ENCODE measurements at places on chromosomes 12 and 14.
A peak's percentile ranks its signal among the peaks of the same experiment; 100 is the strongest.

GRCh38 chr12:12007001-12007712 lies 63.6 kb upstream of the BCL2L14 start:
- DNase-seq, result no peak

DNA sequence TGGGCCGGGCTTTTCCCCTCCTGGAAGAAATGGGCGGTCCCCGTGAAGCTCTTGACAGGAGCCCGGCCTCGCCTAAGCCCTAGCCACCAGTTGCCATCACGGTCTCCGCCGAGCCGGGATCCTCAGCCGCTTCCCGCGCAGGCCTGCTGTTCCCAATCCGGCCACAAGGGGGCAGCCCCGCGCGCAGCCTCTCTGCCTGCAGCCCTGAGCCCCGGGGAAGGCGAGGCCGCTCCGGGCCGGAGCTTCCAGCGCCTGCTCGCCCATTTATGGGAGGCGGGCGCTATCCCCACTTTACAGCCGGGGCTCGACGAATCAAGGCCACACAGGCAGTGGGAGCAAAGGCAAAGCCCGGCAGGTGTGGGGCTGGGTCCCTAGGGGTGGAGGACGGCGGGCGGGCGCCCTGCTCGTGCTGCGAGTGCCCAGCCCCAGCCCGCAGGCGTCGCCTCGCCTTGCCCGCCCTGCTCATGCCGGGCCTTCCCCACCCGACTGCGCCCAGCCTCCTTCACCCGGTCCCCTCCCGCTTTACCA lies 61.5 kb downstream of the LGMN start:
- DNase-seq, result peak; percentile 93

DNA sequence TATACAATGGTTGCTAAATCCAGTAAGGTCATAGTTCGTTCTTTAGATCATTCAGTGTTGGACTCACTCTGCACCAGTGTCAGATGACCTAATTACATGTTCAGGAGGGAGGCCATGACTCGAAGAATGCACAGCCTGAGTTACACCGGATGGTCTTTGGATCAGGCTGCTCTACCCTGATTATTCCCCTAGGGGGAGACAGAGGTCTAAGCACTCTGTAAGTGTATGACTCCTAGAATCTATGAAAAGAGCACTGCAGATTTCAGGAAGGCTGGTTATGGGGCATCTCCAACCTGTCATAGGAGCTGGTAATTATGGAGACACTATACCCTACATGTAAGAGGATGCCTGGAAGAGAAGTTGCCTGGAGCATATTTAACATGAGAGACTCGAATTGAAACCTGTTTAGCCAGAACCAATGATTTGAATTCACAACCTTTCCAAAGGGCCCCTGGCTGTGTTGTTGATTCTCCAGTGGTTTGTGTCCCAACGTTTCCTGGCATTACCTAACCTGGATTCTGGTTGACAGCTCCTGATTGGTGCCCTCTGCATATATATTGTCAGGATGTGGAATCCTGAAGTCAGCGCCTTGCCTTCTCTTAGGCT lies at the start of gene MUCL1:
MUCL1 (plus strand) TSS at position 584 of the 606 bp plus-strand sequence. CDS start 67 bp downstream, outside the sequence.
- peak; percentile 30 for DNase-seq

- no peak for DNase-seq
These were observed 7.1 kb downstream of the TAPBPL start for GRCh38 chr12:6459004-6459337.

DNA sequence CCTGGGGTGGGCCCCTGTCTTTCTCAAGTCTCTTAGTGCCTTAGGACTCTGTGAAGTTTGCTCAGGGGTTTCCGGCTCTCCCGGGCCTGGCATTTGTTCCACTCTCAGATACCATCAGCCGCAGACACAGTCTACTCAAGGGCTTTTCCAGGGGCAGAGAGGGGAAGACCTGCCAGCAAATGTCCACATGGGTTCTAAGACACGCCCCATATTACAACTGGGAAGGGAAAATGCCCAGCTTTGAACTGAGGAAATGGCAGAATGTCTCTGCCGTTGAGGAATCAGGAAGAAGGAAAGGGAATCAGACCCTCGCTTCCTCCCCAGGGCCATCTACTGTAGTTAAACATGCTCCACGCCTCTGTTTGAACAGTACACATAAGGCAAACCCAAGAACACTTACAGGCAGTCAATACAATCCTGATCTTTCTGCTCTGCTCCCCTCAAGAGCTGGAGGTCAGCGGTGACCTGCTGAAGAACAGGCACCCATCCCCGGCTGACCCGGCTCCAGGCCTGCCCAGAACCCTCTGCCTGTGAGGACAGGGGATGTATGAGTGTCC lies 7.9 kb downstream of the CCDC85C start:
- no peak for DNase-seq

- DNase-seq, result no peak
These were observed 31.5 kb upstream of the BHLHE41 start for GRCh38 chr12:26156201-26156871.

- DNase-seq, result no peak
These were observed 8.6 kb downstream of the ACVRL1 start for GRCh38 chr12:51915951-51916350.

GRCh38 chr12:3117591-3118015 lies 40.4 kb downstream of the TSPAN9 start:
- DNase-seq, result no peak

GRCh38 chr12:96985515-96986362 lies 78.7 kb downstream of the NEDD1 start:
- peak; percentile 48 for DNase-seq

DNA sequence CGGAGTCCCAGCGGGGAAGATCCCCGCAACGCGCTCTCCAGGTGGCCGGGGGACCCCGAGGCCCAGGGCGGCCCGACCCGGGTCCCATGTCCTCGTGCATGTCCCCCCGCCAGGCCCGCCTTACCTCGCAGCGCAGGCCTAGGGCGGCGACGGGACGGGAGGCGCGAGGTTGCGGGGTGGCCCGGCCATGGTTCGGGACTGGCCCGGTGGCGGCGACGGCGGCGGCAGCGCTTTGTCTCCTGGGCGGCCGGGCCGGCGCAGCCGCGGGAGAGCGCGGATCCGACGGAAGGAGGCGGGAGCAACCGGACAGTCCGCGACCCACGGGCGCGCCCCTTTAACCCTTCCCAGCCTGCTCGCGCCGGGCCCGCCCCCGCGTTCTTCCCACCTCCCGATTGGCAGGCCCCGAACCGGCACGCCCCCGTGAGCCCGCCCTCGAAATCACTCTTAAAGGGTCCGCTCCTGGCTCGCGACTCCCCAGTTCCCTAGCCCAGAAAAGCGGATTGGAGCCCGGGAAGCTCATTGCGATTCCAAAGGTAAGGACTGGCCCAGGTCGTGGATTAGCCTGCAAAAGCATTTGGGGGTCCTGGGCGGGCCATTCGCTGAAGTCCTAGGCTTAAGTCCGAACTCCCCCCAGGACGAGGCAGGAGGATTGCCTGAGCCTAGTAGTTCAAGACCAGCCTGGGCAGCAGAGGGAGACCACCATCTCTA lies at the start of gene PHETA1:
PHETA1 (minus strand) TSS at position 308 of the 708 bp plus-strand sequence. CDS start 5,668 bp downstream, outside the sequence.
- DNase-seq, result peak; percentile 97

- no peak for DNase-seq
These were observed 13.0 kb upstream of the GPR68 start for GRCh38 chr14:91257328-91258010.

GRCh38 chr14:29817767-29818405 lies 109.8 kb downstream of the PRKD1 start:
- no peak for DNase-seq

DNA sequence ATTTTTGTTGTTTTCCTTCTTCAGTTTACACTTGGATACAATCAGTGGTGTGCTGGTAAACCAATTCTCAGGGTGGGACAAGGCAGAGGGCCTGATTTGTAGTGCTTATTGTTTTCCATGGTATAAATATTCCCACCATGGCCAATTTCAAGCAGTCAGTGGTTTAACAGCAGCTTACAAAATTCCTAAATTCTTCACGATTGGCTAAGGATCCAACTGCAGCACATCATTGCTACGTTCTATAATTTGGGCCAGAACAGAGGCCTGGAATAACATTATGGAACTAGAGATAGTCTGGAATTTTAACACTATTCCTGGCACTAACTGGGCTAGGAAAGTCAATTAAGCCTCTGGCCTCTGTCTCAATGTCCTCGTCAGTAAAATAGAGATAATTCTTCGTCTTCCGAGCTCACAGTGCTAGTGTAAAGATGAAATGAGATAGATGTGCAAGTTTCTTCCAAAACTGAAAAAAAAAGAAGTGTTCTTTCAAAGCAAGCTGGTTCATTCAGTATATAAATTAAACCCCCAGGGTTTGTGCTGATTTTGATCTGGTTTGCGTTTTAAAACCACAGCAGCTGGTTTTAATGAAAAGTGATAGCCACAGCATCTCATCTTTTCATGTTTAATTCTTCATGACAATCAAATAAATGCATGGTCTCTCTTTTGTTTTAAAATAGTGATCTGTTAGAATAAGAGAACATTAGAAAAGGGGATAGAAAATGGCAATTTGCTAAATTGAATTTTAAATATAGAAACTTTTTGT lies 104.1 kb downstream of the EPS8 start:
- DNase-seq, result no peak

- DNase-seq, result no peak
These were observed 4.5 kb downstream of the OR10AD1 start for GRCh38 chr12:48198672-48198971.

- peak; percentile 61 for DNase-seq
These were observed 198.3 kb upstream of the CPNE8 start for GRCh38 chr12:39103552-39104165.

DNA sequence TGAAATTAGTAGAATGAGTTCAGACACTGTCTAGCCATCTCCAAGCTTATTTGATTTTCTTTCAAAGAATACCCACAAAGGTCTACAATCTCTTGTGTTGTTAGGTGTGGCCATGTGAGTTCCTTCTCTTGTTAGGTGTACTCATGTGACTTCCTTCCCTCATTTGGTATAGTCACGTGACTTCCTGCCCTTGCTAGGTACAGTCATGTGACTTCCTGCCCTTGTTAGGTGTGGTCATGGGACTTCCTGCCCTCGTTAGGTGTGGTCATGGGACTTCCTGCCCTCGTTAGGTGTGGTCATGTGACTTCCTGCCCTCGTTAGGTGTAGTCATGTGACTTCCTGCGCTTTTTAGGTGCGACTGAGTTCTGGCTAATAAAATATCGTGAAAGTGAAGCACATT lies 179.6 kb downstream of the TMX1 start:
- no peak for DNase-seq

DNA sequence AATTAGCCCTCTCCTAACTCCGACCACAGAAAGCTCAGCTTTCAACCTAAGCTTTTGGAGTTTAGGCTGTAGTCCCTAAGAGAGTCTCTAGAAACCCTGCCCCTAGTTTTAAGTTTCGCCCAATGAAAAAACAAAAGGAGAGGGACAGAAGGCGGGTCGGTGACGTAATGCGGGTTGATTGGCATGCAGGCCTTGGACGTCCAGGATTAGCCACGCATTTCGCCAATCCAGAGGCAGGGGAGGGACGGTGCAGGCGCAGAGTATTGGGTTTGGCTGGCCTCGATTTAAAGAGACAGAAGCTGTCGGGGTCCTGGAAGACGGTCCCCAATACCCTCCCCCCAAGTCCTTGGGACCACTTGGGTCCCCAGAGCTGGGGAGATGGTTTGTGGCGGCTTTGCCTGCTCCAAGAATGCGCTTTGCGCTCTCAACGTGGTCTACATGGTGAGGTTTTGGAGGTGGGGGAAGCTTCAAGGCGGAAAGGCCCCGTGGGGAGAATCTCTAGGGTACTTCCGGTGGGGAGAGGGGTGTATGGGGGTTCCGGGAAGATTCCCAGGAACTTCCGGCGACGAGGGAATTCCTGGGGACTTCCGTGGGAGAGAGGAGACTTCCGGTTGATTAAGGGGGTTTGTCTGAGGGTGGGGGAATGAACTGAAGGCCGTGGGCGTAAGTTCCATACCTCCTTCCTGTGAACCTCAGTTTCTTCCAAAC lies at the start of gene TSPAN31:
TSPAN31 (plus strand) TSS at position 263 of the 708 bp plus-strand sequence; CDS start at position 379, 116 bp downstream.
- peak; percentile 95 for DNase-seq

DNA sequence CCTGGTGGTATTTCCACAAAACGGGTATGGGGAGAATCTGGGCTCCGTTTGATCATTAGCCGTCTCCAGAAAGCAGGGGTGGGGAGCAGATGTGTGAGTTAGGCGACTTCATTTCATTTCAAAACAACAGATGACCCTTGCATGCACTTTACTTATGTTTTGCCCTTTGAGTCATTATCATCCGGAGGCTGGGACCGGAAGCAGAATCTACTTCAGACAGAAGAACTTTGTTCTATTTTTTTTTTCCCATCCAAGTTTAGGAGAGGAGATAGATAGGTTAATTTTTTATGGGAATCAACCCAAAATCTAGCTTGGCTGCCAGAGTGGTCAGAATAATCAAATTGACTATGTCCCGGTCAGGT lies 31.3 kb upstream of the CMAS start:
- DNase-seq, result no peak

DNA sequence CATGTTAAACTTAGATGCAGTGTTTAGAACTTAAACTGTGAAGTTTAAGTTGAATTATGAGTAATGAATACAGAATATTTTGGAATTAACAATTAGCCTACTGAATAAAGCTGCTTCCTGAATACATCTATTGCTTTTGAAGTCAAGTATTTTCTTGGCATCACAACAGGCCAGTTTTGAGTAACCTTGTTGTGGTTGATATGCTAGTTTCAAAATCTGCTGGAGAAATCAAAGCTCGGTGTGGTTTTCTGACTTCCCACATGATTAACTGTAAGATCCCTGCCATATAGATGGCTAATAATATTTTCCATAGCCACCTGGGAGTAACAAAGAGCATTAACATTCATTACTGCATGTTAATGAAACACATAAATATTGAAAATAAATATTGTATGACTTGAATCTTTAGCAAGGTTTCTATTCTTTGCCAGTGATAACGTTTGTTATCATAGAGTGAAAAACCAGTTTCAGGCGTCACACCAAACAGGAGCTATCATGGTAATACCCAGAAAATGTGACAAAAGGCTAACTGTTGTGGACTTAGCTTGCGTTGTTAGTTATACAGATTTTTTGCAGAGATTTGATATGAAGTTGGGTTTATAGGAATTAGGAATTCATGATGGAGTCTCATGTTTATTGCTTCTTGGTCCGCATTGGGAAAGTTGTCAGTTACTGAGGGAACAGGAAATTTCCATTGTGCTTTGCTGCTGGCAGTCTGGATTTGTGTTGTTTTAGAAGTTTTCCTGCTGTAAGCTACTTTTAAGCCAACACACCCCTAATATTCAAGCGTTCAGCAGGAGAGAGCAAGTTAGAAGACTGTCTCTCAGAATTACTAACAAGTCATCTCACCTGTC lies 32.1 kb downstream of the PPFIBP1 start:
- DNase-seq, result no peak

GRCh38 chr14:91580876-91581577 lies 70.9 kb upstream of the PPP4R3A start:
- DNase-seq, result no peak

- DNase-seq, result no peak
These were observed 9.5 kb upstream of the IRF2BPL start for GRCh38 chr14:77037938-77038568.

DNA sequence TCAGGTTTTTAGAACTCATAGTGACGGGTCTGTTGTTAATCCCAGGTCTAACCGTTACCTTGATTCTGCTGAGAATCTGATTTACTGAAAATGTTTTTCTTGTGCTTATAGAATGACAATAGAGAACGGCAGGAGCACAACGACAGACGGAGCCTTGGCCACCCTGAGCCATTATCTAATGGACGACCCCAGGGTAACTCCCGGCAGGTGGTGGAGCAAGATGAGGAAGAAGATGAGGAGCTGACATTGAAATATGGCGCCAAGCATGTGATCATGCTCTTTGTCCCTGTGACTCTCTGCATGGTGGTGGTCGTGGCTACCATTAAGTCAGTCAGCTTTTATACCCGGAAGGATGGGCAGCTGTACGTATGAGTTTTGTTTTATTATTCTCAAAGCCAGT lies 34.4 kb downstream of the PSEN1 start:
- no peak for DNase-seq

Data from HuH-7 (cell line).